ENCODE measurements at places on chromosomes 2 and 18.
A peak's percentile ranks its signal among the peaks of the same experiment; 100 is the strongest.

DNA sequence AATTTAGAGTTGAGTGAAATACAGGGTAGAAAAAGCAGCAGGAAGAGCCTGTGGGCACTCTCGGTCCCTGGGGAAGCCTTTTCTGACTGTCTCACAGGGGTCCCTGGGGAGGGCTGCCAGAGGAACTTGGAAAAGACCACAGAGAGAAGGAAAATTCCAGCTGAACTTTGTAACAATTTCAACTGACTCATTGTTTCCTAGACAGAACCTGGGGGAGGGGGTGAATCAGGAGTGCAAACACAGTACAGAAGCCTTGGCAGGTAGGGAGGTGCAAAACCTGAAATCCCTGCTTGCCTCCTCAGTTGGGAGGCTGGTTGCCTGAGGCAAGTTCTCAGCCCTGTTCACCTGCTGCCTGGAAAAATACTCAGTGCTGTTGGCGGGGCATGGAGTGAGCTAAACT lies 106.8 kb downstream of the GRB14 start:
- DNase-seq, result no peak

GRCh38 chr18:10391506-10391905 lies 62.9 kb upstream of the APCDD1 start:
- DNase-seq, result no peak

GRCh38 chr2:64515086-64515485 lies 9.0 kb upstream of the AFTPH start:
- DNase-seq, result no peak

- no peak for DNase-seq
Measured at GRCh38 chr18:33588361-33588760, 10.3 kb downstream of the ASXL3 start.

GRCh38 chr2:145743011-145743410 lies 1223.1 kb upstream of the ZEB2 start:
- peak; percentile 24 for DNase-seq

- DNase-seq, result no peak
Measured at GRCh38 chr2:67169417-67170140, 227.6 kb upstream of the ETAA1 start.

DNA sequence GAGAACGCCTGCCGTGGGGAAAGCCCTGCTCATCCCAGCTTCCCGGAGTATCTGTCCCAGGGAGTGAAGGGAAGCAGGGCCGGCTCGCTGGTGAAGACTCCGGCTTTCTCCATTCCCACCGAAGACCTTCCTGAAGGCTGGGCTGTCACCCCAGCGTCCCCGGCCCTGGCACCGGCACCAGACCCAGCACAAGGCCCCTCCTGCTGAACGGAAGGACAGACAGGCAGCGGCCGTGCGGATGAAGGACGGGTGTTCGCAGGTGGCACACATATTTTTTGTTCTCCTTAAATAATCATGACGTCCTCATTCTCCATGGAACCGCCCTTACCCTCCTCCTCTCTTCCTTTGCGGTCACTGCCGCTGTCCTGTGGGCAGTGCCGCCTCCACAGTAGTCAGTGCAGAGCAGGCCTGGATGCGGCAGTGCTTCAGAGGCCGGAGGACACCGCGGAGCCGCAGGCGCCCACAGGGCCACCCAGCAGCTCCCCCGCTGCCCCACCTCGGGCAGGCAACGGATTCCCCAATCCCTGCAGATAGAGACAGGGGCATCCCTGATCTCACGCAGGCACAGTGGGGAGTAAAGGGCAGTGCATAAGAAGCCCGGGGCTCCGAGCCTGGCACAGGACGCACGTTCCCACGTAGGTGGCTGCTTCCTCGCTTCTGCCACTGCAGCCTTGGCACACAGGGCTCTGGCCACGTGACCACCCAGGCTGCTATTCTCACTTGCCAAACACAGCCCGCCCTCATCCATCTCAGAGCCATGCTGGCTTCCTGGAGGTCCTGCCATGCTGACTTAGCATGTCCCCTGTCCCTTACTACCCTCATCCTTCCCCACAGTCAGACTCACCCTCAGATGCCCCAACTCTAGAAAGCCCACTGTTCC lies 229.7 kb downstream of the EIPR1 start:
- no peak for DNase-seq

GRCh38 chr2:44772669-44773378 lies 168.7 kb upstream of the SIX3 start:
- no peak for DNase-seq

DNA sequence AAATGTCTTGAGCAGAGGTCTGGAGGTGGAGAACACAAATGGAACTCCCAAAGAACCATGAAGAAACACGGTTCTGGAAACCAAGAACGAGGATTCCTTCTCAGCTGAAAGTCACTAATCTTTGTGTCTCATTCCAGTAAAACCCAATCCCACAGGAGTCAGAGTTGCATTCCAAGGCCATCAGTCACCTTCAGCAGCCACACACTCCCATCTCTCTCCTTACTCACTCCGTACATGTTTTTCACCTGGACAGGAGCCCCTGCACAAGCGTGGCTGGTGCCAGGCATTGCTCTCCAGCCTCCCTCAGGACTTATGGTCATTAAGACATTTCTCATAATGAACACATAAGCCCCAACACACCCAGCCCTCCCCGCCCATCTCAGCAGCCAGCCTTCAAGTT lies 175.4 kb upstream of the SIX2 start:
- no peak for DNase-seq

DNA sequence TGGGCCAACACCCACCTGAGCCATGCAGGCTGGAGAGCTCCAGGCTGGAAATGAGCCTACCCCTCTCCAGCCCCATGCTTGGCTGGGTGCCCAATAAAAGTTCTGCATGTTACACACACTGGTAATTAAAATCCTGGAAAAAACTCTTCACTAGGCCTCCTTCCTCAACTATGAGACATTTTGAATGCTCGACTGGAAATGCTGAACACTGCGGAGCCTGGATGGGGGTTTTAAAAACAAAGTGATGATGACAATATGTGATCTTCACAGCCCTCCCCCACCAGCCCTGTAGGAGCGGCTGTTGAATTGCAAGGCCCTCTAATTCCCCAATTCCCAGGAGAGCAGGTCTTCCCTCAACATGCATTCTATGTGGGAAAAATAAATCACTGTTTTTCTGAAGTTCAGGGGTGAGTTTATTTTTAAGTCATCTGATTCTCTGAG lies 179.2 kb downstream of the TTC32 start:
- DNase-seq, result no peak

DNA sequence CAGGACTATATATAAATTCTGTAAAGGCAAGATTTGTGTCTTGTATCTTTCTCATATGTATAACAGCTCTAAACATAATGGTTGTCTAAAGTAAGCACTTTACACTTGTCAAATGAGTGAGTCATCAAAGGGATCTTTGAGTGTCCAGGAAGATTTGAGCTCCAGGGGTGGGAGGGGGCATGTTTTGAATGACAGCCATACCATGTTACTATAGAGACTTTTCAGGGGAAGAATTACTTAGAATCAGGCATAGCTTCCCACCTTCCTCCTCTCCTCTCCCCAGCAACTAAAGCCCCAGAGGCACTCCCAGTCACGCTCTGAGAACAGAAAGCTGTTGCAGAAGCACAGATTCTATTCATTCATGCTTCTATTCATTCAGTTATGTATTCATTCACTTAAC lies 65.8 kb upstream of the ALK start:
- DNase-seq, result no peak

DNA sequence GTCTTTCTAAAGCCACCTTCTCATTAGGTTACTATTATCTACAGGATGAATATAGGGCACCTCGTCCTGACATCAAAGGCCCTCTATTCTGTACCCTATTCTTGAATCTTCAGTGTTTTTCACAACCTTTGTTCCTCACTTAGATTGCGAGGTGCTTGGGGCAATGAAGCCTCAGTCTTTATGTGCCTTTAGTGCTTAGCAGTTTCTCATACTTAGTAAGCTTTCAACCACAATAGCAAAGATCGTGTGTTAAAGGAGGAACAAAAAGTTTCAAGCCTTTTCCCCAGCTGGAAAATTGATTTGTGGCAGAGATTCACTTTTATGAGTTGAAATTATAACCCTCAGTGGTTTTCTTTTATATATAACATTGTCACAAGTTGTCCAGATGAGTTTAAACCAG lies 226.9 kb downstream of the MYO3B start:
- DNase-seq, result no peak

- DNase-seq, result no peak
Measured at GRCh38 chr2:2950403-2950952, 427.1 kb downstream of the EIPR1 start.

DNA sequence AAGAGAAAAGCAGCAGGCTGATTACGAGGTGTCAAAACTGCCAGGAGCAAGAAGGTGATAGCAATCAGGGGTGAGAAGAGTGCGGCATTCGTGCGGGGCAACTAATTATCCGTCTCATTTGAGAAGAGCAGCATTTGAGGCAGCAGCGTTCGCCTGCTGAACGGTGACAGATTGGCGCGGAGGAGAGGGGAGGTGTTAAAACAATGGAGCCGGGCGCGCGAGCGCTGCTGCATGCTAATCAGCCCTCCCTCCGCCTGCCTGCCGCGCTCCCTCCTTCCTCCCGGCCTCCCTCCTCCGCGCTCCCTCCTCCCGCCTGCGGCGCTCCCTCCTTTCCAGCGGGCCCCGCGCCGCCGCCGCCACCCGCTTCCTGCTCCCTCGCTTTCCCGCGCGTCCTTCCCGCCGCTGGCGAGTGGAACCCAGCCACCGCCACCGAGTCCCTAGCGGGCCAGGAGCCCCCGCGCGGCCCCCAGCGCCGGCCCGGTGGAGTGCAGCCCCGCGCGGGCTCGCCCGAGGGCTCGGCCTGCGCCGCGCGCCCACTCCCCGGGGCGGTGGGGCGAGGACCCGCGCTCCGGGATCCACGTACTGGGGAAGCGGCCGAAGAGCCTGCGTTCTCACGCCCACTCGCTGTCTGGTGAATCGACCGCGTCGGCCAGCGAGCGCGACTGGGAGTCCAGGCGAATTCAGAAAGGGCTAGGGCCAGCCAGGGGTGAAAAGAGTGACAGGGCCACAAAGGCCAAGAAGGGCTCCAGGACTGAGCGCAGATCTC lies 69.5 kb upstream of the PSMD14 start:
- no peak for DNase-seq

DNA sequence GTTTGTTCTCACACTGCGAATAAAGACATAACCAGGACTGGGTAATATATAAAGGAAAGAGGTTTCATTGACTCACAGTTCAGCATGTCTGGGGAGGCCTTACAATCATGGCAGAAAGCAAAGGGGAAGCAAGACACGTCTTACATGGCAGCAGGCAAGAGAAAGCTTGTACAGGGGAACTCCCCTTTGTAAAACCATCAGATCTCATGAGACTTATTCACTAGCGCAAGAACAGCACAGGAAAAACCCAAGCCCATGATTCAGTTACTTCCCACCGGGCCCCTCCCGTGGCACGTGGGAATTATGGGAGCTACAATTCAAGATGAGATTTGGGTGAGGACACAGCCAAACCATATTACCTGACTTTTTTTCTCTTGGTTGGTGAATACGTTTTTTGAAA lies 51.3 kb downstream of the TMEM247 start:
- no peak for DNase-seq

DNA sequence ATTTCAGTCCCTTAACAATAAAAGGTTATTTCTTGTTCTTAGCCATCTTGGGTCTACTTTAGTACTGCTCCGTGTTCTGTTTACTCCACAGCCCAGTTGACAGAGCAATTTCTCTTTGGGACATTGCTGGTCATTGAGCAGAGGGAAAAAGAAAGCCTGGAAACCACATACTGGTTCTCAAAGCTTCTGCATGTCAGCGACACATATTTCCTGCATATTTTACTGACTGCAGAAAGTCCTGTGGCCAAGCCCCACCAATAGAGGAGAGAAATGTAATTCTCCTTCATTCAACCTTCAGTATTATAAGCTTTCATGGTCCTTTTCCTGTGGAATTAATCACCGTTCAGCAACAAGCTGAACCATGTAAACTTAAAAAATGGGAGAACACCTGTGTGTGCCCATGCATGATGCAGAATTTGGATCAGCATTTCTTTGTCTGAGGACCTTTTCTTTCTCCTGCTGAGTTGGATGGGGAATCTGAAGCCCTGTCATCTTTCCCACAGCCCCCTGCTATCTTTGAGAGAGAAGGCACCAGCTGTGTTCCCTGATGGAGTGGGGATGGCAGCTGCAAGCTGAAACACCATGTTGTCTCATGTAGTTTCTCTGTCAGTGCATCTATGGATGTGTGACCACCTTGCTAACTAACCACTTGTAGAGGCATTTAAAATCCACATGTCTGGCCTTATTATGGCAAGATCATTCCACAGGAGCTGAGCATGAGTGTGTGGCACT lies 431.6 kb downstream of the MEIS1 start:
- no peak for DNase-seq

- DNase-seq, result no peak
Measured at GRCh38 chr18:1499265-1499664, 594.6 kb downstream of the ADCYAP1 start.

- no peak for DNase-seq
Measured at GRCh38 chr18:46413684-46414083, 243.3 kb downstream of the LOXHD1 start.

- DNase-seq, result no peak
Measured at GRCh38 chr2:26889796-26890195, 41.9 kb downstream of the DPYSL5 start.

DNA sequence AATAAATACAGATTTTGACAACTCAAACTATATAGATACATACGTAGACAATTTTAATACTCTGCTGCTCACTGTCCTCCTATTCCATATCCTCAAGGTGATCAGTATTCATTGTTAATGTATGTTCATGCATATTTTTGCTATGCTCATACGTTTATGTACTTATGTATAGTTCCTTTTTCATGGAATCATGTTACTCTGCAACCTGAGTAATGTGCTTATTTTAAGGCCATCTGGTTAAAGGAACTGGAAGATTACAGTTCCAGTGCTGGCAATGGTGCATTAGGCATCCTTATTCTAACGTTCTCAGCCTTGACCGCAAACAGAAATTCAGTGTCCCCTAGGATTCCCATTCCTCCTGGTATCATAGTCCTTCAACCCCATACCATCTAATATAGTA lies 385.0 kb upstream of the TNP1 start:
- DNase-seq, result no peak

DNA sequence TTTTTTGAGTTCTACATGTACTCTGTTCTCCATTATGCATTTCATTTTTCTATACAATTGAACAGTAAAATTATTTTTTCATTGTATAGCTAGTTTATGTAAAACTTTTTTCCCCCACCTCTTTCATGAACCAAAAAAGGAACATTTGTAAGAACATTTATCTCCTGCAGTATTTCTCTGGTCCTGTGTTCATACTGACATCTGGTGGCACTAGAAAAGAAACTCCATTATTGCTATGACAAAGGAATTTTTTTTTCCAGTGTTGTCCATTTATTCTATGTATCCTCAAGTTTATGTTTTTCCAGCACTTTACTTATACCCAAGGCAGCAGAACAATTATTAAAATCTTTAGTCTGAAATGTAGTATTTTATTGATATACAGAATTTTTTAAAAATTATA lies 27.4 kb upstream of the CHAC2 start:
- peak; percentile 19 for DNase-seq

- DNase-seq, result no peak
Measured at GRCh38 chr2:224723586-224724217, 7.5 kb upstream of the CCDC195 start.

DNA sequence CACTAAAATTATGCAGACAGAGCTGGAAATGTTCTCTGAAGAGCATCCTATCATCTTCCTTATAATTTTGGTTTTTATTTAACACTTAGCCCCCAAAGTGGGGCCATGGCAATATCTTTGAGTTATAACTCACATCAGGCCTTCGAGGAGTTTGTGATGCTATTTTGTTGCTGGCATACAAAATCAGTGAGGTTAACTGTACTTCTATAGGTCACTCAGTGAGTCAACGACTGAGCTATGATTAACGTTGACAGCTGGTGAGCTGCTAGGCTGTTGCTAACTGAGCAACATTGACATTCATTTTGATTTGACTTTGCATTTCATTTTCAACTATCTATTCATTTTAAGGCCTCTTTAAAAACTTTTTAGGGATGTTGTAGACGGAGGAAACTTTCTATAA lies 50.0 kb downstream of the GPD2 start:
- DNase-seq, result no peak

Data from GF-D8 (cell line).